ENCODE measurements at places on chromosomes 11 and 22.
A peak's percentile ranks its signal among the peaks of the same experiment; 100 is the strongest.

GRCh38 chr11:128886406-128887124 is 4.6 kb upstream of the KCNJ5 start:
- DNase-seq, result no peak

- no peak for DNase-seq
Measured at GRCh38 chr11:75593286-75593915, 31.3 kb downstream of the SERPINH1 start.

DNA sequence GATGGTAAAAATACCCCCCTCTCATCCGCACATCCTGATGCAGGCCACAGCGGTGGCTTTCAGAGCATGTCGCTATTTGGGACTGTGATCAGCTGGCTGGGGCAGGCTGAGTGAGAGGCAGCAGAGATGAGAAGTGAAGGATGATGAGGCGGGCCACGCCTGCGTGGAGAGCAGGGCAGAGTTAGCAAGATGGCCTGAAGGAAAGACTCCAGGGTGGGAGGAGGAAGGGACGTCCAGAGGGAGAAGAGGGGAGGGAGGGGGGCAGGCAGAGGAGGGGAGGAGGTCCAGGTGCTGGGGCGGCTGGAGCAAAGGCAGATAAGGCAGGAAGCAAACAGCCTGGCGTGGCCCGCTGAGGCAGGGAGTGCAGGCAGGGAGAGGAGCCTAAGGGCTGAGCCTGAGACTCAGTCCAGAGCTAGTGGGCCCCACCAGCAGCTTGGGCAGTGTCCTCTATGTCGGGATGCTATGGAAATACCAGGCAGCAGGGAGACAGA is 29.1 kb downstream of the LRFN4 start:
- no peak for DNase-seq

DNA sequence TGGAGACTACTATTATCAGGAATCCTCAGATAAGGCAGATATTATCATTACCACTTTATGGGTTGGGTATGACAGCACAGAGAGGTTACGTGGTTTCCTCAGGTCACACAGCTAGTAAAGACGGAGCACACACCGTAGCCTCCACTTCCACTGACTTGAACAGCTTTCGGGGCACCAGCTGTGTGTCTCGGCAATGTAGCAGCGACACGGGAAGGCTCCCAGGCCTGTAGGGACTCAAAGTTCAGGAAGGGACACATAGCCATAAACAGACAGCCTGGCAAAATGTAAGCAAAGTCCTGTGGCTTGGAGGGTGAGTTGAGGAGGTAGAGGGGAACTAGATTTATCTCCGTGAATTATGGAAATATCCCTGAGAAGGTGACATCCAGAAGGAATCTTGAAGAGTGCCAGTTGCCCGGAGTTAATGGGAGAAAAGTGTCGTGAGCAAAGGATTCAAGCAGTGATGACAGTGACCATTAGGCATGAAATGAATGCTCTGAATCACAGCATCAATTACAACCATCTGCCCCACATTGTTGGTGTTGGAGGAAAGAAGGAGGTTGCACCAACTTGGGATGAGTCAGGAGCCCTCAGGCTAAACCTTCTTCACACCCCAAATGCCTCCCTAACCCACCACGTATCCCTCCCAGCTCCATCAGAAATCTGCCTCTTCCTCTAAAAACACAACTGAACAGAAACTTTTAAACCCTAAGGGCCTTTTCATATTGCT is 106.7 kb upstream of the ASPHD2 start:
- DNase-seq, result peak; percentile 14

- no peak for DNase-seq
Measured at GRCh38 chr11:69092263-69092662, 43.5 kb downstream of the TPCN2 start.

DNA sequence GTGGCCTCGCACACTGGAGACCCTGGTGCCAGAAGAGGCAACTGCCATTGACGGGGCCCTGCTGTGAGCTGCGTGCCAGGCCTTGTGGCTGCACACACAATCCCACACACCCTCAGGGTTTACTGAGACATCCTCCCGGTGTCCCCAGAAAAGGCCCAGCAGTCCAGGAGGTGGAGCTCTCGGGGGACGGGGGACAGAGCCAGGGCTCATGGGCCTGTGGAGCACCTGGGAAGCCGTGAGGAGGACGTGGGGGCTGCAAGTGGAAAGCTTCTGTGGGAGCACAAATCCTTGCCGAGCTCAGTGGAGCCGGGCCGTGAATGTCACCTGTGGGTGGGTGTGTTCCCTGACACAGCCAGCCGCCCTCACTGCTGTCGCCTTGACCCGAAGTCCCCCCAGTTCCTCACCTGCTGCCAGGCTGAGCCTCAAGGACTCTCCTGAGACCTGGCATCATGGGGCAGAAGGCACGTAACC is 609.7 kb downstream of the TBC1D22A start:
- DNase-seq, result no peak

GRCh38 chr22:19644314-19645223 is 69.7 kb upstream of the SEPTIN5 start:
- no peak for DNase-seq

DNA sequence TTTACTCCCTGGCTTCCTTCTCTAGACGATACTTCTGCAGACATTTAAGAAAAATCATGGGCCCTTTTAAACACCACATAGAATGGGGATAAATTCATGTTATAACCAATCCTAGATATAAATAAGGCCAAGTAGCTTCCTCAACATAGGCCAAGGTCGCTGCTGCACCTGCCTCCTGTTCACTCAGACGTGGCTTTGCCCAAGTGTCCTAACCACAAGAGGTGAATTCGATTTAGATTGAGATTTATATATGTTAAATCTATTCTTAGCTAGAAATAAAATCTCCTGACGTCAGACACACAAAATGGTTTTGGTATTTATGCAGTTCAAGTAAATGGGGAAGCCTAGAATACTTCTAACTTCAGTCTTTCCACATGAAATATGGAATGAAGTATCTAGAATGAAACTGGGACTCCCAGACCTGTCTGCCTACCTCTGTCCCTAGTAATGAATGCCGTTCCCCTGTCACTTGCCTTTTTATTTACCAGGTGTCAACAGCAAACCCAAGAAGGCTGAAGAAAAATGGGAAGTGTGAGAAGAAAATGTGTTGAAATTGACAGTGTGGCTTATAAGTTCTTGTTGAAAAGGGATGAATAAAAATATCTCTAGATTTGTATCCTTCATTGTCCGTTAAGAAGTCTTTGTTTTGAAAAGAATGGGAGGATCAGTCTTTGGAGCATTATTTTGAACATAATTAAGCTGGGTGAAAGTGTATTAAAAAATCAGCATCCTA is 131.8 kb downstream of the HIPK3 start:
- DNase-seq, result no peak

GRCh38 chr11:12702999-12703453 is 28.8 kb downstream of the TEAD1 start:
- no peak for DNase-seq

- DNase-seq, result peak; percentile 93
Measured at GRCh38 chr11:122808478-122808869, 29.8 kb upstream of the CRTAM start.

DNA sequence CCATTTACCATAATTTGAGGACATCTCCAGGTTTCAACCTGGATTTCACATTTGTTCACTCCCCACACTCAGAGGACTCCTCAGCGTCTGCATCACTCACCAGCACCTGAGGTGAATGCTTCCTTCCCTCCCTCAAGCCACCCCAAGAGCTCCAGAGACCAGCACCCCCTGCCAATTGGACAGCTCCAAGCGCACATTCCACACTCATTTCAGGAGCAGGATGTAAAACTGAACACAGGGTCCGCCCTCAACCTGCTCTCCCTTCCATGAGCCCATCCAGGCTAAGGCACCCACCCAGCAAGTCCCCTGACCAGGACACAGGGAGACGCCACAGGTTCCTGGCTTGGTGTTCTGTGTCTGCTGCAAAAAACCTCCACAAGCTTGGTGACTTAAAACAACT is 3.9 kb downstream of the SCGB1D1 start:
- no peak for DNase-seq

- peak; percentile 87 for DNase-seq
Measured at GRCh38 chr11:7577291-7578190, 63.7 kb downstream of the PPFIBP2 start.

- no peak for DNase-seq
Measured at GRCh38 chr11:69874984-69875624, 55.9 kb upstream of the FGF3 start.

DNA sequence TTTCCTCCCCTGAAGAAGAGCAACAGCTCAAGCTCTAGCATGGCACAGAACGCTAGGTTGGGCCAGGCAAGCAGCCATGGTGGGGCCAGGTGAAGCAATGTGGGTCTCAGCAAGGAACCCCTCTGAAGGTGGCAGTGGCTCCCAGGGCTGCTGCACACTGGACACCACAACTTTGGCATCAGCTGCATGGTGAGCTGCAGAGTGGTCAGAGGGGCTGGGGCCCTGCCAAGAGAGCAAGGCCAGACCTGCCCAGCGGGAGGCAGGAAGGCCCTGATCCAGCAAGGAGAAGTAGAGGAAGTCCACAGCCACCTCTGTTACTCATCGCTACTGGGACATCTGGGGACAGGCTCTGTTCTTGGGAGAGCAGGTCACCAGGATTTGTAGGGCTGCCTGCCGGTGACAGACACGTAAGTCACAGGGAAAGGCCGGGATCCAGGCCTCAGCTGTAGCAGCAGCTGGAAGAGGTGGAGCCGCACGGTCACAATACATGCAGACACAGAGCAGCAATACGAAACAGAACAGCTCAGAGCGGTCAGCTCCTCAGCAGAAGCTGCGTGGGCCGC is 12.4 kb downstream of the CYB561A3 start:
- DNase-seq, result no peak

GRCh38 chr11:71933141-71933933 is 4.5 kb downstream of the RNF121 start:
- no peak for DNase-seq

- peak; percentile 44 for DNase-seq
Measured at GRCh38 chr11:124415356-124415923, 9.2 kb downstream of the OR8B4 start.

DNA sequence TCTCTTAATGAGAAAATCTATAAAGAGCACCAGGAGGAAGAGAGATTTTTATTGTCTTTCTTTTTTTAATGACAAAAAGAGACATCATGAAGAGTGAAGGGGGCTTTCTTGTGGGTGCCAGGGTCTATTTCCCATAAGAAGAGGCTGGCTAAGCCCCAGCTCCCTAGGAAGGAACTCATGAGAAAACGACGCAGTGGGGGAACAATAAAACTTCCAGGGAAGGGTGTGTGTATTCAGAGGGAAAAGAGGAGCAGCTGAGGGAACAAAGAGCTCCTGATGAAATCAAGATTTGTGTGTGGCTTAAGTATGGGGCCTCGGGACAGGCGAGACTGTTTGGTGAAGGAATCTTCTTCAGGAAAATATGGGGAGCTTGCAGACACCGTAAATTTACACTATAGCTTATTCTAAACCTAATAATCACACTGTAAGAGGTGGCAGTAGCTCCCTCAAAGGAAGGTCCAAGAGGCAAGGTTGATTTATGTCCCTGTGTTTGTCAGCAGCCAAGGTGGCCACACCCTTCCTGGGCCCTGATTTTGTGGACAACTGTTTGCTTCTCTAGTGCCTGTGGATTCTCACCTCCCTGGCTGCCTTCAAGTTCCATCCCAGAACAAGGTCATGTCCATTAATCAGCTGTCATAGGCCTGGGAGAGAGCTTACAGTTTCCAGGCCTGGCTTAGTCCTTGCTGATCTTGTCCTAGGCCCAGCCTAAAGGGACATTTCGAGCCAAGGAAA is 615.7 kb downstream of the INSC start:
- peak; percentile 43 for DNase-seq

GRCh38 chr22:23400286-23400981 is 179.7 kb downstream of the IGLL1 start:
- DNase-seq, result no peak

- no peak for DNase-seq
Measured at GRCh38 chr11:70825893-70826540, 426.4 kb downstream of the SHANK2 start.

DNA sequence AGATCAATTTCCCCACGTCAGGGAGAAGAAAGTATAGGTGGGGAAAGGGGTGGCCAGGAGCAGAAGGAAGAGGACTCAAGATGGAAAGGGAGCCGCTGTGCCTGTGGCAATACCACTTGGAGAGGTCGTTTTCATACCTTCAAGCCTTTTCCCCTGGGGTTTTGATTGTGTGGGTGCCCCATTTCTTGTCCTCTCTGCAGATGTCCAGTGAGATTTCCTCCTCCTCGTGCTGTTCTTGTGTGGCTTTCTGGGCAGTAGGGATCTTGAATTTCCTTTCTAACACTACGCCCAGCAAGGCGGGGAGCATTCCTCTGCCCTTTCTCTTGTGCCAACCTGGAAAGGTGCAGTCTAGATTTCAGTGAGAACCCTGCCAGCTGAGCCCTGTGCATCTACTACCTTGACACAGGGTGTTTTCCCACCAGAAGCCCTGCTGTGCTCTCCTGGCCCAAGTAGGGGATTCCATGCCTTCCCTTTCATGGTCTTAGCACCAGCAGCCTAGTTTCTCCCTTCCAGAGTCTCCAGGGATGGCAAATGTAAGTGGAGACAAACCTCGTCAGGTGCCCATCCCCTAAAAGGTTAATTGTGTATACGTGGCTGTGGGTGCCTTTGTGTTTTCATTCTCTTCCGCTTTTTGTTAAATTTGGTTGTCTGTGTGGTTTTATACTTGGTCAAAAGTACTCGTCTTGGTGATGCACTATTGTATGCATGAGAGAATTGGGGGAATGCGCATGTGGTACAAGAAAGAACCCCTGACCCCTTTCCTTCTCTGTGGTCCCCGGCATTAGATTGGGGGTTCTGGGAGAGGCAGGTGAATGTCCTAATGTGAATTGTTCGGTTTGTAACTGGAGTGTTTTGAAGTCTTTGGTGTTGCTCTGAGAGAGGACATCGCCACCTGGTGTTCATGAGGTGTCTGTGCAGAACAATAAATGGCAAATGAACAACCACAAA is 71.4 kb upstream of the MPEG1 start:
- DNase-seq, result peak; percentile 63

GRCh38 chr22:43230971-43231723 is 44.2 kb upstream of the TTLL12 start:
- DNase-seq, result peak; percentile 53

DNA sequence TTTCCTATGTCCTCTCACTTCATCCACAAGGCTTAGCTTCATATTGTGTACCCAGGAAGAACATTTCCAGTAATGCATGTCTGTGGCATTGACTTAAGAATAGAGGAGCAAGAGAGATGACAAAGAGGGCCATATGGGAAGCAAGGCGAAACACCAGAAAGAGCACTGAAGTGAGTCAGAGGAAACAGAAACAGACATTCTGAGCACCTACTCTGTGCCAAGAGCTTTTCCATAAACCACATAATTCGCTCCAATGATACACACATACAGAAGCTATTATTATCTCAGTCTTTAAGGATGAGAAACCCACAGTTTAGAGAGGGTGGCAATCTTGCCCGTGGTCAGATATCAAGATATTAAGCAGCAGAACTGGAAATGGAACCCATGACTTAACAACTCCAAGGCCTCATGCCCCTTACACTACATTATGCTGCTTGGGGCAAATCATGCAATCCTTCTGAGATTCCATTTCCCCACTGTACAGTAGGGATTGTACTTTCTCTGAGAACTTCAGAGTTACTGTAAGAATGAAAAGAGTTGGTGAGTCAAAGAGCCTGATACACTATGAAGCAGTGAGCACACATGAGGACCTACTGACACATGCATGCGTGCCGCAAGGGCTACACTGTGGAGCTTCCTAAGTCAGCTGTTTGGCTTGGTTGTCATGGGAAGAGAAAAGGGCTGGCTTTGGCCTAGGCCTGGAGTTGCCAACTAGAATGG is 126.6 kb downstream of the KCNC1 start:
- DNase-seq, result no peak

Data from muscle of leg (tissue), 16 donors.